ENCODE measurements at places on chromosomes 1 and 21.
A peak's percentile ranks its signal among the peaks of the same experiment; 100 is the strongest.

- no peak for DNase-seq
Observed at GRCh38 chr1:59146651-59147358, 150.1 kb upstream of the FGGY start.

- DNase-seq = peak; percentile 69
Observed at GRCh38 chr1:30856260-30856790, 52.2 kb downstream of the SDC3 start.

DNA sequence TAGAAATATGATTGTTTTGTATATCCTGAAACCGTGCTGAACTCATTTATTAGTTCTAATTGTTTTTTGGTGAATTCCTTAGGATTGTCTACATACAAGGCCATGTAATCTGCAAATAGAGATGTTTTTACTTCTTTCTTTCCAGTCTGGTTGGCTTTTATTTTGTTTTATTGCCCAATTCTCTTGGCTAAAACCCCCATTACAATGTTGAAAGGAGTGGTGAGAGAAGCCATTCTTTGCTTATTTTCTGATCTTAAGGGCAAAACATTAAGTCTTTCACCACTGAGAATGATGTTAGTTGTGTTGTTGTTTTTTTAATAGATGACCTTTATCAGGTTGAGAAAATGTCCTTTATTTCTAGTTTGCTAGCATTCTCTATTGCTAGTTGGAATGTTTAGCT is 157.3 kb downstream of the NTMT2 start:
- DNase-seq = no peak

- DNase-seq = no peak
Observed at GRCh38 chr1:13505020-13505419, 8.8 kb downstream of the LRRC38 start.

- no peak for DNase-seq
Observed at GRCh38 chr1:215226757-215227156, 144.2 kb downstream of the KCNK2 start.

- no peak for DNase-seq
Observed at GRCh38 chr1:42173961-42174735, 9.6 kb upstream of the GUCA2A start.

DNA sequence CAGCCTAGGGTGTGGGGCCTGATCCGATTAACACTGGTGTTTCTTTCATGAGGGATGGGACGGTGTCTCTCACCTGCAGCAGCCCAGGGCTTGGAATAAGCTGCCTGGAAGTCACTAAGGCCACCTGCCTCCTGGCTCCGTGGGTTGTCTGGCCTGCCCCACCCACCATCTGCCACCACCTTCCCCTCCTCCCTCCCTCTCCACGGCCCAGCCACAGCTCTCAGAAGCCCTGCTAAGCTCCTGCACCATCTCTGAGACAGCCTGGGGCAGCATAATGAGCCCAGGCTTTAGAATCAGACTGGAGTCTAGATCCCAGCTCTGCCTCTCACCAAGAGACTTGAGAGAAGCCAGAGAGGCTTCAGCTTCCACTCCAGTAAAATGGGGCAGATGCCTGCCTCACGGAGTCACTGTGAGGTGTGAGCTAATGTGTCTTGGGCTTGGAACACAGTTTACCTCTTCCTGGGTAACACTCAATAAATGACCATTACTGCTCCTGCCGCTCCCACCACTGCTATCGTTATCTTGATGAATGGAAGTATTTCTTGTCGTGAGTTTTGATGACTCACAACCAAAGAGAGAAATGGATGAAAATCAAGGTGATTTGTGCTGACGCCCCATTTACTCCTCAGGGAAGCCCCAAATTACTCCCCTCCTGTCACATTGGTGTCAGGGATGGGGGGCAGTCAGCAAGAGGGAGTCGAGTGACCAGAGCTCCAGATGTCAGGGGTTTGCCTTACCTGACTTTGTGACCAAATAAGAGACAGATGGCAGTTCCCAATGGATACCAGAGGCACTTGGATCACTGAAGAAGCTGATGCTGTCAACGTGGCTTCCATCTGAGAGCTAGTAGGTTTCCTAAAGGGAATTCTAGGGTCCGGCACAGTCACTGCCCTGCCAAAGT is 23.5 kb upstream of the C1QA start:
- DNase-seq = no peak

- no peak for DNase-seq
Observed at GRCh38 chr21:24577301-24577700, 1030.0 kb downstream of the MRPL39 start.

DNA sequence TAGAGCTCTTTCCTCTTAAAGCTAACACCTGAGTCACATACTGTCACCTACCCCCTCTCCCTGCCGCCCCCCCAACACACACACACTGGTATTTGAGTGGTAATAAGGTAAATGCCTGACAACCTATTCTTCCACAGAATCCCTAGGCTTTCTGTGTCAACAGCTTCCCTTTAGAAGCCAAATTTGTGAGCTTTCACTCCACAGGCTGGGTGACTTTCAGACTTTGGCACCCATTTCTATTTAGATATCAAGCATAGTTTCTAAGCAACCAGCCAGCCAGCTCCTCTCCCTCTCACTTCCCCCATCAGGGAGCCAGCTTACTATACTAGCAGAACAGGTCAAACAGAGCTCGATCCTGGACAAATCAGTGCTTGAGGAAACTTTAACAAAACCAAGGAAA is 3.2 kb upstream of the C1orf74 start:
- DNase-seq = no peak

- no peak for DNase-seq
Observed at GRCh38 chr21:33821503-33822322, 93.9 kb downstream of the ATP5PO start.

GRCh38 chr1:48728584-48728983 is 48.1 kb downstream of the BEND5 start:
- DNase-seq = no peak

GRCh38 chr1:90723590-90724108 is 6.5 kb upstream of the BARHL2 start:
- DNase-seq = no peak

GRCh38 chr1:166911624-166912023 is 35.6 kb upstream of the TADA1 start:
- no peak for DNase-seq

DNA sequence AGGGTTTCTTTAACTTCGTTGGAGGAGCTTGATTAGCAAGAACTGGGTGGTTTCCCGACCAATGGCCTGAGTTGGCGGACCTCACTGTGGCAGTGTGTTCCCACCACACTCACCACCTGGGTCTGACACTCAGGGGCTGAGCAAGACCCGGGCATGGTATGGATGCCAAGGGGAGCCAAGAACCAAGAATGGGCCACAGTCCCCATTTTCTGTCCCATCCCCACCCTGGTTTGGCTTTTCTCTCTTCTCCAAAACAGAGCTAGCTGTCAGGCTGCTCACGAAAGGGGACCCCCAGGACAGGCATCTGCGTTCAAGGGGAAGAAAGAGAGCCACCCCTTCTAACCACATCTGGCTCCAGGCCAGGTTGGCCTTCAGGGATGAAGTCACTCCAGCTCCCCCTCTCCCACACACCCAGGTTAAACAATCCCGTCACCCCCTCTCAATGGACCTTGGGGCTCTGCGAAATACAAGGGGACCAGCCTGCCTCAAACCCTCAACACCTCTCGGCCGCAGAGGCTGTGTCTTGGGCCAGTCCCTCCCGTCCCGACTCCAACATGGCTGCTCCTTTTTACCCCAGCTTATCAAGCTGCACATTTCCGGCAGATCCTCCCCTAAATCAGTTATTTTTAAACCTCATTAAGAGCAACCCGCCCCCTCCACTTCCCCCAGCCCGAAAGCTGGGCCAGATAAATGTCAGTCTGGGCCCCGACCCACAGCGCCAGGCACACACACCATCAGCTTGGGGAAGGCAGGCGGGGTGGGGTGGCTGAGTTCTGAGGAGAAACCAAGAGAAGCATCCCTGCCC is 3.4 kb downstream of the TAGLN2 start:
- DNase-seq = no peak

DNA sequence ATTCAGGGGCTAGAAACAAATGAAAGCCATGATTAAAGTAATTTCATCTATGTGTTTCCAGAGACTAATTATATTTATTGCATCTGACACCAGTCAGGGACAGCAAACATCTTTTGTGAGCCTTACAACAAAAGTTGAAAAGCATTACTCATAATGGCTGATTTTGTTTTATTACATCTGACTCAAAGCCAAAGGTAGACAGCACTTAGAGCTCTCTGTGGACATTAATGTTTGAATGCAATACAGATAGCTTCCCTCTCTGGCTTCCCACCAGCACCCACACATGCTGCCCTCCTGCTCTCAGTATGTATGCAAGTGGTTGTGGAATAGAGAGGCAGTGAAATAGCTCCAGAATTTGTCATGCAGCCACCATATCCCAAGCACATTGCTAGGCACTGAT is 198.7 kb downstream of the SETD4 start:
- no peak for DNase-seq

DNA sequence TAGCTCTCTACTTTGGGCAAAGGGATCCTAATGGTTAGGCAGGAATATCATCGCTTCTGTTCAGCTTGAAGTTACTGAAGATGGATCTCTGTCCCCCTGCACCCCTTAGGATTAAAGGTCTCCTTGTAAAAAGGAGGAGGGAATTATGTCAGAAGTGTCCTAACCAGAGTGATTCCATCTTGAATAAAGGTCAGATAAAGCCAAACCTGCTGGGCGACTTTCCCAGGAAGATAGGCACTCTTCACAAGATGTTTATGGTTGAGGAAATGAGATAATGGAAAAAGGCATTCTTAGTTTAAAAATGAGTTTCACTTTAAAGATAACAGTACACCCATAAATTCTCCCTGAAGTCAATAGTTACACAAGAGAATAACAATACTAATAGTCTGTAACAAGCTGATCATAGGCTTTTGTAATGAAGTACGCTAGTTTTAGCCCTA is 1.7 kb upstream of the NENF start:
- no peak for DNase-seq

- DNase-seq = no peak
Observed at GRCh38 chr1:46533179-46533864, 18.1 kb downstream of the KNCN start.

GRCh38 chr1:205122489-205122882 is 708 bp upstream of the RBBP5 start:
- no peak for DNase-seq

GRCh38 chr1:28244549-28245251 is 8.8 kb downstream of the ATP5IF1 start:
- DNase-seq = no peak

- DNase-seq = no peak
Observed at GRCh38 chr1:219445864-219446263, 167.0 kb downstream of the ZC3H11B start.

GRCh38 chr1:150696162-150696561 is 792 bp downstream of the GOLPH3L start:
- no peak for DNase-seq

DNA sequence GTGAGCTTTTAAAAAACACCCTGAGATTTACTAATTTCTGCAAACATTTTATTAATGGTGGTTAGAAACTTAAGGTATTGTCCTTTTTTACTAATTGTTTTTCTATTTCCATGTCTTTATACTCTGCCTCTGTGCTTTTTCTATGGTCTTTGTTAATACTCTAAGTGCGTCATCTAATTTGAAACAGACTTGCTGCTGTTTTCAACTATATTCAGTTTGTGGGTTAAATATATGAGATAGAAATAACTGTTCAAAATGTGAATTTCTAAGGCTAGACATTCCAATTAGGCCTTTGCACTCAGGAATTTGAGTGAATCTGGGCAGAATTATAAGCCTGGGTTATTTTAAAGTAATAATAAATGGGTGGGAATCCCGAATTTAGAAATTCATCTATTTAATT is 82.4 kb upstream of the COL11A1 start:
- DNase-seq = no peak

- no peak for DNase-seq
Observed at GRCh38 chr1:51316846-51317120, 13.6 kb downstream of the TTC39A start.

DNA sequence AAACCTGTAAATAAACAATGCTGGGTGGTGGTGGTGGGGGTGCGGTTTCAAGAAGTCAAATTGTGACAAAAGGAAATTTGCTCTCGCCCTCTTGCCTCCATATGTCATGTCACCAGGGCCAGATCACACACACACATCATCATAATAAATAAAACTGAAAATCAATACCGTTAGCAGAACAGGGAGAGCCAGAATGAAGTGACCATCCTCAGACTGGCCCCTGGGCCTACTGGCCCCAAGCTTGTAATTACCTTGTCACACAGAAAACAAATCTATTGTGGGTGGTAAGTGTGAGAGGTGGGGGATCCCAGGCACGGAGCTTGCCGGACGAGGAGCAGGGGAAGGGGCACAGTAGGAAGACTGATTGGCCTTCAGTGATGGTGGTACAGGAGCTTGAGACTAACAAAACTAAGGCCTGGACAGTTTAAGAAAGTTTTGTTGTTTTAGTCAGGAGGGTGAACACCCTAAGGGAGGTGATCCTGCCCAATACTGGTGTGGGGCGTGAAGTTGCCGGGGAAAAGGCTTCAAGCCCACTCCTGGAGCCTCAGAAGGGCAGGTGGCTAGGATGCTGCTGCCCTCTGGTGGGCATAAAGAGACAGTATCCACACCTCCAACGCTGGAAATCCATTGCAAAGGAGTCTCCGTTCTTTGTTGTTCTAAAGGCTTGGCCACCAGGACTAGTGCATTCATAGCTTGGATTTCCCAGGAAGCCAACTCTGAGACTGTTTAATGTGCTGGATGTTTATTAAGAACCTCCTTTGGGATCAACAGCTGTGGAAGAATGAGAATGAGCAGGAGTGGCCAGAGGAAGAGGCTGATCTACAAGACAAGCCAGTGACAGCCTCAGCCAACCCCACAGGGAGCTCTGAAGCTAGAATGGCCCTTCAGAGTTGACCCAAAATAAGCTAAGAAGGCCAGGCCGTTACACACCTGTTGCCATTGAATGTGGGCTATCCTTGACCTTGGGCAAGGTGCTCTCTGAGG is 8.1 kb upstream of the C1orf216 start:
- no peak for DNase-seq

- DNase-seq = no peak
Observed at GRCh38 chr1:163144418-163144817, 58.3 kb downstream of the RGS5 start.

DNA sequence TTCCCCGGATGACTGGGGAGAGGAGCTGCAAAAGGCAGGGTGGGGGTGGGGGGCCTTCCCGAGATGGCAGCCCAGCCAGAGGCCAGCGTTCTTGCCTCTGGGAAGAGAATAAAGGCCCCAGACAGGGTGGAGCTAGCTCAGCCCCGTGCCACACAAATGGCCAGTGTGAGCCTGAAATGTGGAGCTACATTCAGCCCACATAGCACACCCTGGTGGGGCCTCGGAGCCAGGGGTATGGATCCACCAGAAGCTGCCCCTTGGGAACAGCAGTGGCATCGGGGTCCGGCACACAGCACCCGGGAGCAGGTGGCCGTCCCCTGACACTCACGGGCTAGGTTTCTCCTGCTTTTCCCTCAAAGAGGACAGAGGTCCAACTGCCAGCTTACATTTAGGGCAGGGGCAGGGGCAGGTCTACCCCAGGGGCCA is 93.9 kb downstream of the PDE9A start:
- no peak for DNase-seq

DNA sequence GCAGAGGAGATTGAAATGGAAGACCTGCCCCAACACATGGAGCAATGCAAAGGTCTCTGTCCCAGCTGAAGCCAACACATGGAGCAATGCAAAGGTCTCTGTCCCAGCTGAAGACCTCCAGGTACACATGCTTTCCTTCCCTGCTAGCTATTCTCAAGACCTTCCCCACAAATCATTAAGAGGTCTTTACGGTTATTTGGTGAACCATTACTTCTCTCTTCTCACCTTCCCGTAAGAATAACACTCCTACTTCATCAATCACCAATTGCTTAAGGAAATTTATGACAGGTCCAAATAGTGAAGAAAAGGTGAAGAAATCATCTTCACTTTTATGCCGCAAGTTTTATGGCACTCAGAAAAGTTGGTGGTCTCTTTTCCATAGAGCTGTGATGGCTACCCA is 138.8 kb downstream of the NTPCR start:
- DNase-seq = no peak
